Activated CD8-positive, alpha-beta T cell treated with anti-CD3 and anti-CD28 coated beads for 36 hours (primary cell): ENCODE measurements at places on chromosomes 1 and 21.
A peak's percentile ranks its signal among the peaks of the same experiment; 100 is the strongest.

- no peaks in the 10 kb centered on the region for H3K27me3 ChIP-seq
- no peaks in the 10 kb centered on the region for H3K4me1 ChIP-seq
- H3K27ac ChIP-seq: no peak overlapping the region
- H3K36me3 ChIP-seq: no peaks in the 10 kb centered on the region
- H3K4me3 ChIP-seq: no peak overlapping the region
Measured at GRCh38 chr21:24730661-24731060, 876.6 kb downstream of the MRPL39 start.

- no peak overlapping the region for H3K27ac ChIP-seq
- H3K4me3 ChIP-seq: no peak overlapping the region
- no peaks in the 10 kb centered on the region for H3K4me1 ChIP-seq
- peaks cover 6% of the 10 kb centered on the region for H3K36me3 ChIP-seq
- DNase-seq: no peak
- no peaks in the 10 kb centered on the region for H3K27me3 ChIP-seq
Measured at GRCh38 chr1:228343191-228343661, 63.4 kb downstream of the TRIM11 start.

- peaks cover 7% of the 10 kb centered on the region for H3K4me1 ChIP-seq
- H3K36me3 ChIP-seq: no peaks in the 10 kb centered on the region
- no peaks in the 10 kb centered on the region for H3K27me3 ChIP-seq
- H3K27ac ChIP-seq: no peak overlapping the region
- DNase-seq: peak; percentile 79
Measured at GRCh38 chr1:46179138-46180081, 3.1 kb upstream of the P3R3URF start.

GRCh38 chr1:3049164-3049563 is 19.8 kb upstream of the PRDM16 start:
- no peaks in the 10 kb centered on the region for H3K36me3 ChIP-seq
- H3K4me1 ChIP-seq: no peaks in the 10 kb centered on the region
- no peak overlapping the region for H3K4me3 ChIP-seq
- H3K27ac ChIP-seq: no peak overlapping the region
- peaks cover 13% of the 10 kb centered on the region for H3K27me3 ChIP-seq
- DNase-seq: no peak

- H3K4me3 ChIP-seq: no peak overlapping the region
- peaks cover 87% of the 10 kb centered on the region for H3K4me1 ChIP-seq
- peaks cover 21% of the 10 kb centered on the region for H3K36me3 ChIP-seq
- peak overlapping the region; percentile 73 for H3K27ac ChIP-seq
- no peaks in the 10 kb centered on the region for H3K27me3 ChIP-seq
Measured at GRCh38 chr21:37374027-37374426, 7.5 kb downstream of the DYRK1A start.

- H3K4me1 ChIP-seq: no peaks in the 10 kb centered on the region
- H3K27ac ChIP-seq: no peak overlapping the region
- no peak for DNase-seq
- H3K36me3 ChIP-seq: peaks cover 4% of the 10 kb centered on the region
- no peaks in the 10 kb centered on the region for H3K27me3 ChIP-seq
Measured at GRCh38 chr21:26098772-26099397, 71.7 kb downstream of the APP start.
